Activated T-cell treated with anti-CD3 and anti-CD28 coated beads for 48 hours (primary cell): ENCODE measurements at places on chromosomes 3 and 15.

GRCh38 chr3:171936191-171936841 lies 93.2 kb downstream of the TMEM212 start:
- no peak for DNase-seq

- DNase-seq: no peak
These were observed 65.2 kb downstream of the CGGBP1 start for GRCh38 chr3:87993566-87993965.

- DNase-seq: no peak
These were observed 37.1 kb downstream of the QTRT2 start for GRCh38 chr3:114093596-114093995.

DNA sequence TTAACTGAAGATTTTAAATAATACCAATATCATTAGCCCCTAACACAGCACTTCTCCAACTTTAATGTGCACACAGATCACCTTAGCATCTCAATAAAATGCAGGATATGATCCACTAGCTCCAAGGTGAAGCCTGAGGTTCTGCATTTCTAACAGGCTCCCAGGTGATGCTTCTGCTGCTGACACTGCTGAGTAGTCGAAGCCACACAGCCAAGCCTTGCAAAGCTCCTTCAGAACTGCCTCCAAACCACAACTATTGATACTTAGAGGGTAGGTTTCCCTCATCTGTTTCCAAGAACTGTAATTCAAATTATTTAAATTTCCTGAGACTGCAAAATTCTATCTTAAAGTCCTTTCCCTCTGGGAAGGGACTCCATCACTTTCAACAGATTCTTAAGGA lies 3.9 kb downstream of the RIOX2 start:
- no peak for DNase-seq

GRCh38 chr3:20421-20820 lies 176.1 kb upstream of the CHL1 start:
- DNase-seq: no peak

DNA sequence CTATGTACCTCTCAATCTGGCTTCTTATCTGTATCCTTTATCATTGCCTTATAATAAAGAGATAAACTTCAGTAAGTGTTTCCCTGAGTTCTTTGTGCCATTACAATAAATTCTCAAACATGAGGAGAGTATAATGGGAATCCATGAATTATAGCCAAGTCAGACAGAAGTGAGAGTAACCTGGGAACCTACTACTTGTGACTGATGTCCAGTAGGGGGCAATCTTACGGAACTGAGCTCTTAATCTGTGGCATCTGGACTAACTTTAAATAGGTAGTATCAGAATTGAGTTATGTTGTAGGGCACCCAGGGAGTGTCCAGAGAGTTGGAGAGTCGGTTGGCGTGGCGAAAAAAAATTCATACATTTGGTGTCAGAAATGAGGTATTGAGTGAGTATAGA lies 542.6 kb downstream of the ZBBX start:
- no peak for DNase-seq

- DNase-seq: no peak
These were observed 27.2 kb downstream of the AQR start for GRCh38 chr15:34942363-34942762.

DNA sequence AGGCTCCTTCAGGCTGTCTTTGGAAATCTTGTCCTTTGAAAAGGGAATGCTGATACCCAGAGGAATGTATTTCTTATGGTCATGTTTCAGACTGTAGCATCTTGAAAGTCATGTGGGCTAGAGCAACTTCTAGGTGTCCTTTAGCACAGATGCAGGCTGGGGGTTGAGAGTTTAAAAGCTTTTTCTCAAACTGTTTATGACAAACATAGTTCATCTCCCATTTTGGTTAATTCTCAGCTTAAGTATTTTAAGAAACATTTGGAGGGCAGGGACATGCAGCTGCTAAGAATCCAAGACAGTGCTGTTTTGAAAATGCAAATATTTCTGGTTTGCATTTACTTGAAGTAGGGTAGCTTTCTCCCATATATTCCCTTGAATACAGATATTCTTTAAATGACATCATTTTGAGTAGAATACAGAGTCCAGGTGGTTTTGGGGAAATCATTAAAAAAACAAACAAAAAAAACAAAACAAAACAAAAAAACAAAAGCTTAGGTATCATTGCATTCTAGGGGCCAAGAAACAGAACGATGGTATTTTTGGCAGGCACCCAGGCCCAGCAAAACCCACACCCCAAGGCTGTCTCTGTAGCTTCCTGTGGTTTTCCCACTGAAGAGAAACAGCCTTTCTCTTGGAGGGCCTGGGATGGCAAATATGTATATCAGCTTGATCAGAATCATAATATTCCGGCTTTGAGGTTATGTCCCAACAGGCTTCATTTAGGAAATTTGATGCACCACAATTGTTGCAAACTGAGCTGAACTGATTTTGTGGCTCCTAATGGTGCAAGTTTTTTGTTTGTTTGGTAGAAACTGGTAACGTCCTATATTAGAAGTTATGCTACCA lies 120.0 kb downstream of the ATG7 start:
- DNase-seq: no peak

DNA sequence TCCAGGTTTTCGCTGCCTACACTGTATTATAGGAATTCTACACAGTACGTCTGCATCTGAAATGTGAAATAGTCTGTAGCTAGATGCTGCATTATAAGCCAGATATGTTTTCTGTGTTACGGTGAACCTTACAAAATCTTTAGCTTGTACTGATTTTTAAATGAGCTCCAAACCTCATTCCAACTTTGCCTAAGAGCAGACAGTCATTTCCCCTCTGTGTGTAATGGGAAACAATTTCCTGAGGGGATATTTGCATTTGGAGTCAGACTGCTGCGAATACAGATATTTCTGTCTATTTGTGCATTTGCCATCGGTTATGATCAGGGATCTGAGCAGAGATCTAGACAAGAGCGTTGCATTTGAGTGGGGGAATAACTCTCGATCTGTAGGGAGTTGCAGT lies 37.5 kb downstream of the ARNT2 start:
- DNase-seq: no peak

- DNase-seq: no peak
These were observed 3.7 kb downstream of the IFT80 start for GRCh38 chr3:160395297-160395696.

DNA sequence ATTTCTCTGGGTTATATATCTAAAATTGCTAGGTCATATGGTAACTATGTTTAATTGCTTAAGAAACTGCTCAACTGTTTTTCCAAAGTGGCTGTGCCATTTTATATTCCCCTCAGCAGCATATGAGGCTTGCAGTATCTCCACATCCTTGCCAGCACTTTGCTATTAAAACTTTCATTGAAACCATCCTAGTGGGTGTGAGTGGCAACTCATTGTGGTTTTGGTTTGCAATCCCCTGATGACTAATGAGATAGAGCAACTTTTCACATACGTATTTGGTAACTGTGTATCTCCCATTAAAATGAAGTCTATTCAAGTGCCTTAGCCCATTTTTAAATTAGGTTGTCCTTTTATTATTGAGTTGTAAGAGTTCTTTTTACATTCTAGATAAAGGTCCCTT lies 17.3 kb downstream of the KPNA1 start:
- DNase-seq: peak; percentile 9

- DNase-seq: no peak
These were observed 563 bp downstream of the PXYLP1 start for GRCh38 chr3:141231952-141232823.

DNA sequence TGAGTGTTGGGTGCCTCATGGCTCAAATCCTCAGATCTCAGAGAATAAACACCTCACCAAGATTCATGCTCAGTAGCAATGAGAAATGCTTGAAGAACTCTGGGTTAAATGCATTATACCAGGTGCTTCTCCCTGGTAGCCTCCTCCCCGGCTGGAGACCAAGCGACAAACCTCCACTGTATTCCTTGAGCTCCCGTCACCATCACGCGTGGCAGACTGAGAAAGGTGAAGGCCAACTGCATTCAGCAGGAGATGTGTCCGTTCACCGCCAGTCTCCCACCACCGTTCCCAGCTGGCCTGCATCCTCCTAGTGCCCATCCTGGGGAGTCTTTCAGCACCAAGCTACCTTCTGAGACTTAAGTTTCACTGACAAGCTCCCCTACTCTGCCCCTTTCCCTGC lies 7.5 kb downstream of the CSTA start:
- DNase-seq: no peak

DNA sequence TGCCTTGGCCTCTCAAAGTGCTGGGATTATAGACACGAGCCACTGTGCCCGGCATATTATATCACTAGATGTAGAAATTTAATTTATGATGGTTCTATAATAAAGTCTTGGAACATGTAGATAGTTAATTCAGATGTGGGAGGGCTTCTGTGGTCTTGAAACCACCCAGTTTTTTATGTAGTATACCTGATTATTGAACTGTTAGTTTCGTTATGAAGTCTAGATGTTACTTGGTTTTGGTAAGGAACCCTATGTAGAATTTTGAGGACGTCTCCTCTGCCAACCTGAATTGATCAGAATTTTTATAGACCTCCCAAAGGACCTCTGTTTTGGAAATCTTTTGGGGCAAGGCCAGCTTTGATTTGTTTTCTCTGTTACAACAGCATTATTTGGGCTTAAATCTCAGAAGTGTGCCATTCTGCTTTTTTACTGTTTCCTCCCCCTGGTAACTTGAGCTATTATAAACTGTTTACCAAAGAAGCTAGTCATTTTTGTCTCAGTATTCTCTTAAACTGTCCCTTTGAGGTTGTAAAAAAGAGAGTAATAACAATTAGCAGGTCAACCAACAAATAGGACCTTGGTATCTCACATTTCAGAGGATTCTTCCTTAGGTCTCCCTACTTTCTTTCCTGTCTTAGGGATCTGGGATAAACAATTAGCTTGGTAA lies 20.8 kb downstream of the AKAP13 start:
- no peak for DNase-seq

DNA sequence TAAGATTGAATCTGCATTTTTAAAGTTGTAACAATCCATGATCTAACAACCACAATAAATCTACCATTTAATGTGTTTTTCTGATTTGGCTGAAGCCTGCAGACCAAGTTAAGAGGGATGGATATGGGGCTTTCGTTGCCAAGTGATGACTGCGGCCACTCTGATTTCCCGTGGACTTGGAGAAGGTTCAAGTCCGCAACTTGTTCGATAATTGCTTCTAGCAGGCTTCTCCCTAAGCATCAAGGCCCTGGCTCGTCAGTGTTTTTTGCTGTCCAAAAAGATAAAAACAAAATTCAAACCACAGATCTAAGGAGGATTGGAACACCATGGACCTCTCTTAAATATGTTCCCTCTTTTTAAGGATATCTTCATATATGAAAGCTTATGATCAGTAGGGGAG lies 256.6 kb downstream of the CNTN3 start:
- no peak for DNase-seq

DNA sequence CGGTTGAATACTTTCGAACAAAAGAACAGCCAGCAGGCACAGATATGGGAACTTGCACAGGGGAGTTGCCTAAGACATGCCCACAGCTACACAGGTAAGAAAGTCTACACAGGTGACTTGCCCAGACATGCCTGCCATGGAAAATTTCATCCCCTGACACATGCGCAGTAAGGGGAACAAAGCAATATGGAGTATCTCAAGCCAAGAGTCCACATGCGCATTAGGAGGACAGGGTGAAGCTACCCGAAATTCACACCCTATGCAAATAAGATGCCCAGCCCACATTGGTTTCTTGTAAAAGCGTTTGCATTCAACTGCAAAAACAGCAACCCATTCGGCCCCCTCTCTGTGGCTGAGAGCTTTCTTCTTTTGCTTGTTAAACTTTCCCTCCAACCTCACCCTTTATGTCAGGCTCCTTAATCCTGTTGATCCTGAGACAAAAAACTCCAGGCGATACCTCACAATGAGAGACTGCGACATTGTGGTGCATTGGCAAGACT lies 49.3 kb upstream of the TRPM1 start:
- DNase-seq: no peak

GRCh38 chr3:116963802-116964201 lies 254.2 kb downstream of the TUSC7 start:
- no peak for DNase-seq

DNA sequence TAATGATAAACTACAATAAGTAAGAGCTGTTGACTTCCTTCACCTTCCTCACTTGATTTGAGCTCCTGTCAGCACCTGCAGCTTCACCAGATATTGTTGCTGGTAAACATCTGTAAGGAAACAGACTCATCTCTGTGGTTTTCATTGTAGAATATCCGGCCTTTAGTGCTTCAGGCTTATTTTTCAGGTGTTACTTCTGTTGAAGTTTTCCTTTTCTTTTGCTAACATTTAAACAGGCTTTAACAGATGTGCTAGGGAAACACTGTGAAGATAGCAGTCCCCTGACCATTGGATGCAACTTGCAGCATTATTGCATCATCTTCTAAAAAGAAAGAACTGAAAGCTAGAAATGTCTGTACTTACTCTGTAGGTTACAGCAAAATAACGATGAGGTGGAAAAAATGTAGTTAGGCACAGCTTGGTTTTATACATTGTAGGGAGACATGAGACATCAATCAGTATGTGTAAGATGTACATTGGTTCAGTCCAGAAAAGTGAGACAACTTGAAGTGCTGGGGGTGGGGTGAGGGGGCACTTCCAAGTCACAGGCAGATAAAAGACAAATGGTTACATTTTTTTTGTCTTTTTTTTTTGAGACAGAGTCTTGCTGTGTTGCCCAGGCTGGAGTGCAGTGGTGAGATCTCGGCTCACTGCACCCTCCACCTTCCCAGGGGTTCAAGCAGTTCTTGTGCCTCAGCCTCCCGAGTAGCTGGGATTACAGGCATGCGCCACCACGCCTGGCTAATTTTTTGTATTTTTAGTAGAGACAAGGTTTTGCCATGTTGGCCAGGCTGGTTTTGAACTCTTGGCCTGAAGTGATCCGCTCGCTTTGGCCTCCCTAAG lies 10.2 kb downstream of the EDEM1 start:
- no peak for DNase-seq

GRCh38 chr3:17091910-17092582 lies 207.3 kb downstream of the PLCL2 start:
- no peak for DNase-seq

DNA sequence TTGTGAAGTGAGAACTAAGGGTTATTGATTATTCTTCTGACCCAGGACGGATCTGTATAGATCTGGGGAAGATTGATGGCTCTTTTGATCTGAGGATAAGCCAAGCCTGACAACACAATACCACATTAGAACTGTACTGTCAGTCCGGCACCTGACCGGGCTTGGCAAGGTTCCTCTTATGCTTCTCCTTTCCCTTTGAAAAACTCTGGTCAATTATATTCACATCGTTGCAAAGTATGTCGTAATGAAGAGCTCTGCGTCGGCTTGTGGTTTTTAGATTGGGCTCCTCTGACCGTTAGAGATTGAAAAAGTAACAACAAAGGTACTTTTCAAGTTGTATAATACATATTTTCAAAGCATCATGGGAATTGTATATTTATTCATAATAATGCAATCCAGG lies 389.8 kb downstream of the NR2F2 start:
- no peak for DNase-seq

- no peak for DNase-seq
These were observed 139.5 kb upstream of the TMCO5A start for GRCh38 chr15:37794947-37795346.

GRCh38 chr3:15359677-15360397 lies 27.5 kb upstream of the SH3BP5 start:
- no peak for DNase-seq

DNA sequence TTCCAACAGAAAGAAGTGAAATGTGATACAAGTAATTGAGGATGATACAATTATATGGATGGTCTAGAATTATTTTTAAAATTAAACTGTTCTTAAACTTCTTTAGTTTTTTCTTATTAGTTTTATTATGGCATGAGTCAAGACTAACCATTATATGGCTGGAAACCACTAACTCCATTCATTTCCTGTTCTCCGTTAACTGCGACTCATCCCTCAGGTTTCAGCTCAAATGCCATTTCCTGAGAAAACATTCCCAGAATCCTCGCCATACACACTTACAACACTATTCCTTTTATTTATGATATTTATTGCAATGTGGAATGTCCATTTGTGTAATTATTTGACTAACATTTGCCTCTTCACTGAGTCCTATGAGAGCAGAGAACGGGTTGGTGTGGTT lies 394.1 kb downstream of the SOX2 start:
- DNase-seq: no peak
